Activated CD4-positive, alpha-beta T cell treated with anti-CD3 and anti-CD28 coated beads, Interleukin-2, Interleukin-6, amounts not matched to agents 100 ng/mL and 50 ng/mL, durations not matched to agents 16 hours and 8 hours (primary cell): ENCODE measurements at places on chromosomes 2 and 18.

DNA sequence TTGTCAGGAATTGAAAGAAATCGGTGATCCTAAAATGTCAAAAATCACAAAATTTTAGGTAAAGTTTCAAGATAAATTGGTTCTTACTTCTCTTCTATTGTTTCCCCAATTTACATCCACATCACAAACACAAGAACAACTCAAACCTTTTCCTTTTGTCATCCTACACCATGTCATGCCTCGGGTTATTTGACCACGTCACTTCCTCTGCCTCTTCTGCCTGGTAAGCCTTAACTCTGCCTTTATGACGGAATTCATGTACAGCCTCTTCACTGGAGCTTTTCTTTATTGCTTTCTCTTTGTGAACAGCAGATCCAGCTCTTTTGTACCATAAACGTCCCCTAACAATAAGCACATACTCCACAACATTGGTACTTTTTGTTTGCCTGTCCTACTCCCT is 258.0 kb downstream of the DPP10 start:
- no peak for DNase-seq

GRCh38 chr2:198917926-198918720 is 539.6 kb downstream of the SATB2 start:
- DNase-seq = no peak

DNA sequence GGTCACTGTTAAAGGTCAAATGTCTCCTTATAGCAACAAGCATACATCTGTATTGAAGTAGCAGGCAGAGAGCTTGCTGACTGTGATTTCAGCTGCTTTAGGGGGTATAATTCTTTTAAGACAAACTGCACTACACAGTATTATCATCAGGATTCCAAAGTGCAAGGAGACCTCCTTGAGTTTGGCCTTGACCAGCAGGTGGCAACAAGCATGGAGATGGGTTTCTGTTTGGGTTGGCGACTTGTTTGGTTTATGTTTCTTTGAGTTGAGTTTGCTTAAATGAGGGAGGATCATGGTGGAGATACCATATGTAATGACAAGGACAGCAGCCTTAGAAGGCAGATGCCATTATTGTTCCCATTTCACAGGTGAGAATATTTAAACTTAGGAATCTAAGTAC is 681.0 kb upstream of the ID2 start:
- no peak for DNase-seq

DNA sequence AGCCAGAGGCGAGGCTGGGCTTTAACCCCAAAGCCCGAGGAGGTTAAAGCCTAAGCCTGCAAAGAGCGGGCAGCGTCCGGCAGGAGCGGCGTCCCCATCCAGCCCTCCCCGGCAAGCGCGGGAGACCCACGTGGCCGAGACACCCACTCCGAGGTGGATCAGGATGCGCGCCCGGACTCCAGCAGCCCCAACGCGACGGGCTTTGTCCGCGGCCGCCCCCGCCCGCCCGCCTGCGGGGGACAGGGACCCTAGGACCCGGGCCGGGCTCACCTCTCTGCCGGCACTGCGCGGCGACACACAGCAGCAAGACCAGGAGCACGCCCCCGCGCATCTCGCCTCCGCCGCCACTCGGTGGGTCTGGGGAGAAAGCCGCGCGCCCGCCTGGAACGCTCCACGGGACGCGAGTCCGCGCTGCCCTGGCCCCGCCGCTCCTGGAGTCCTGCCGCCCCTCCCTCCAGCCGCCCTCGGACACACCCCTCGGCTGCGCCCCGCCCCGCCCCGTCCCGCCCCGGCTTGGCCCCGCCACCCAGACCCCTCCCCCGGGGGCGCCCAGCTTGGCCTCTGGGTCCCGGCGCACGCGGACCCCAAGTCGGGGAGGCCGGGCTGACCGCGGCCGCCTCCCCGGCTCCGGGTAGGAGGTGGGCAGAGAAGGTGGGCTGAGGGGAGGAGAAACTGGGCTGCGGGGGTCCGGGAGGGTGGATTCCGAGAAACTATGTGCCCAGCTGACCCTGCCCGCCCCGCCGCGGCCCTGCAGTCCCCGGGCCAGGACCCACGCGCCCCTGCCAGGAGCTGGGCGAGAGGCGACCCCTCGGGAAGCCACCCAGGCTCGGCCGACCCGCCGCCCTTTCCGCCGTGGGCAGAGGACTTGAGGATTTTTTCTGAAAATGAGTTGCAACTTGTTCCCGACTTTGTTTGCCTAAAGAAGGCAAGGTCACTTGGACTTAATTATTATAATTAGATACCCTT is at the start of gene LAMA1:
Gene LAMA1, minus strand, starts transcription at position 408 of the 966 bp plus-strand sequence. Its CDS starts 77 bp downstream, at position 331.
- DNase-seq = no peak

DNA sequence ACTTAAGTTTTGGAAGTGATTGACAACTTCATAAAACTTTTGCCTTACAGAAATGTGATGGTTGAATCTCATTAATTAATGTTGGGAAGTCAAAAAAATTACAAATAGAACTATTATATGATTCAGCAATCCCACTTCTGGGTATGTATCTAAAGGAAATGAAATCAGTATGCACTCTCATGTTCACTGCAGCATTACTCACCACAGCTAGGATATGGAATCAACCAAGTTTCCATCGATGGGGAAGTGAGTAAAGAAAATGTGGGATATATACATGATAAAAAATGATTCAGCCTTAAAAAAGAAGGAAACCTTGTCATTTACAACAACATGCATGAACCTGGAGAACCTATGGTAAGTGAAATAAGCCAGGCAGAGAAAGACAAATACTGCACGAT is 112.4 kb upstream of the WDR75 start:
- DNase-seq = no peak

DNA sequence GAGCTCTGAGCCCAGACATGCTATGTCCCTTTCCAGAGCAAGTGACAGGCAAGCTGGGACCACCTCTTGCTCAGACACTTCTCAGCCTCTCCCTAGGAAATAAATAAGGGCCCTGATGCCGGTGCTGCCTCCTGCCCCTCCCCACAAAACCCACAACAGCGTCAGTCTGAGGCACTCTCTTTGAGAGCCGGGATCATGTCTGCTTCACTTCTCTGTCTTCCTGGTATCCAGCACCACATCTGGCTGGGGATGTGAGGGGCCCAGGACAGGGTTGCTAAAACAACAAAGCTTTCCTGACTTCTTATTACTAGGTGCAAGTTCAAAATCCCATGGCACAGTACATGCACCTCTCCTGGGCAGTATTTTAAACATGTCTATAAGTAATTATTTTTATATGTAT is 103.9 kb upstream of the GLI2 start:
- no peak for DNase-seq

GRCh38 chr2:188068093-188068492 is 223.6 kb upstream of the GULP1 start:
- no peak for DNase-seq

DNA sequence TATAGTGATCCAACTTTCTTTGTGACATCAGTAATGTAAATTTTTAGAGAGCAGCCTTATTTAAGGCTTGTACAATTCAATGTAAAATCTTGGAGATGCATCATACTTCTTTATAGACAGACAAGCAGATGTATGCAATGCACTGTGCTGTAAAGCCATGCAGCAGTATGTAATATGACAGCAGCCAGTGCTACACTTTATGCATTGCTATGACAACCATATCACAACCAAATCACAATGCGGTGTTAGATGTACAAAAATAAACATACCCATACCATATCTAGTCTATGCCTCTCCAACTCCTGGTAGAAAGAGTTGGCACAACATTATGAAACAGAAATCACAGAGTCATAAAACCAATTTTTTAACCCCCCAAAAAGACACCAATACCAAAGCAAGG is 110.3 kb upstream of the WDSUB1 start:
- no peak for DNase-seq

DNA sequence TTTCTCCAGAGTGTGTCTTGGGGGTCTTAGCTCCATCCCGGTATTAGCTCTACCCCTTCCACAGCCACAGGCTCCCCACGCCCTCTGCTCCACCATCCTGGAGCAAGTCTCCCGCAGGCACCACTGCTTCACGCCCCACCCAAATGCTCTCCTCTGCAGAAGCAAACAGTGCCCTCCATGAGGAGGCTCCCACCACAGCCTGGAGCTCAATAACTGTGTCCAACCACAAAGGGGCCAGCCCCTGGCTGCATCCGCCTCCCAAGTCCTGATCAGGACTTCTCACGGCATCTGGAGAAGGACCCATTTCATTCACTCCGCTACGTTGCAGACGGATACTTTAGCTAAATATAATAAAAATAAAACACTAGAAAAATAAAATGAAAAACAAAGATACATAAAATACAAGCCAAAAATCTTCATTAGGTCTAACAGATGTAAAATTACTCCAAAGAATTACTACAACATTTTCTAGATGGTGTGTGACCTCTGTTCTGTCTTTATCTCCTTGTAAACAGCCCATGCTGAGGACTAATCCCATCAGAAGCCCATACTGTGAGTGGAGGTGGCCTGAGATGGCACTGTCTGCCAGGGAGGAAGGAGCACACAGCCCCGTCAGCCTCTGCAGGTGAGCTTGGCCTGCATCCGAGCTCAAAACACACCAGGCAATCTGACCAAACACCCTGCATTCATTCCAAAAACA is 210.8 kb upstream of the RAB6C start:
- DNase-seq = no peak

- peak; percentile 44 for DNase-seq
Measured at GRCh38 chr18:8367217-8367988, 241.8 kb upstream of the RAB12 start.

DNA sequence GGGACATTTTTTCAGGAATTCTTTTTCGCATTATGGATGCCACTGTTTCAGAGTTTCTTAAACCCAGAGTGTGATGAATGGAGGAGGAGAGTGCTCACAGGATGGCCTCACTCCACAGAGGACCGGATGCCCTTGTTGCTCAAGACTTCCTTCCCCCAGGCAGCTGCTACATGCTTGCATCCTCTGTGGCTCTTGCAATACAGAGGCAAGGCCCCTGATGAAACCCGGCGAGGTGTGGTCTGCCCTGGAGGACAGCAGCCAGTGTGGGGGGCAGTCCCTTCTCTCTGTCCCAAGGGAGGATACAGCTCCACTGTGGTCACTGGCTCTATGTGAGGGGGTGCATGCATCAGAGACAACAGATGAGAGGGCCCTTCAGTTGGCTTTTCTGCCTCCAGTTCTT is 109.6 kb downstream of the SH3RF3 start:
- peak; percentile 57 for DNase-seq

DNA sequence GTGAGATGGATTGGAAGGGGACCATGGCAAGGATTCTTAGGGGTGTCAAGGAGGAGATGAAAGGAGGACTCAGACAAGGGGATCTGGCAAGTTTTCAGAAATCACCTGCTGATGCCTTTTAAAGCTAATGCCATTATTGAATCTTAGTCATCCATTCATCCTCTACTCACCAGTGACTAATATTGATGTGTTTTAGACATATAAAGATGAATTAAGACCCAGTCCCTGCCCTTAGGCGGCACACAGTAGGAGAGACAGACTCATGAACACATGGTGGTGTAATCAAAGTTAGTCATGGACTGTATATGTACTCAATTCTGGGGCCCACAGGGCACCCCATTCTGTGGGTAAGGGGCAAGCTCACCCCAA is 56.5 kb upstream of the ATL2 start:
- DNase-seq = no peak

DNA sequence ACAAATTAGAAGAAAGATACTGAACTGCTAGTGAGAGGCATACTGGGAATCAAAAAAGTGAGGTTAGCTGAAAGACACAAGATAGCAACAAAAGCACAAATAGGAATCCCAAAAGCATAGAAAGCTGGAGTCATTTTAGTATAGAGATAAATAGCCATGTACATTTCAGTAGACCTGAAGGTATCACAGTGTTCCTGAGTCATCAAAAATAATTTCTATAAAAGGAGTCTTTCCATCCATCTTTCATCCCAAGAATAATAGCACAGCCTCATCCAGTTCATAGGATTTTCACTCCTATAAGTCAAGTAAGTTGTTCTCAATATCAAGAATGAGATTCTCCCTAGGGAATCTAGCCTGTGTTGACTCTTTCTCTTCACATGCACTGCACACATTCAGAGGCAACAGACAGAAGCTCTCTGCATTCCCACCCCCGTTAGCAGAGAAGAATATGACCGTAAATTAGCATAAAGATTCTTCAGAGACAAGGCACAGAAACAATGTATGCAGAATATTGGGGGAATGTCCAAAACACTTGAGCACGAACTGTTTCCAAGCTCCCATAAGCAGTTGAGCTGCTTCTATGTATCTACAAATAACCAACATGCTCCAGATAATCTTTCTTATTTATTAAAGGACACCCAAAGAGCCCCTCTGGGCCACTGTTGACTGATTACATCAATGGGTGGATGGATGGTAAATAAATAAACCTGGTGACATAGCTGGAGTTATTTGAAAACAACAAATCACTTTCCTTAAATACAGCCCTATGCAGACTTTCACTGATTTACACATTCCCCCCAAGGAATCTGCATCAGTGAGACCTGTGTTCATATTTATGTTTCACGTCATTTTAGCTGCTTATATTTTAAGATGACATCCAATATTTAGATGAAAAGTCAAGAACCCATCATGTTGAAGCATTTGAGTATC is 174.5 kb upstream of the PKDCC start:
- DNase-seq = no peak

- DNase-seq = no peak
Measured at GRCh38 chr2:57372237-57372984, 674.2 kb upstream of the VRK2 start.

DNA sequence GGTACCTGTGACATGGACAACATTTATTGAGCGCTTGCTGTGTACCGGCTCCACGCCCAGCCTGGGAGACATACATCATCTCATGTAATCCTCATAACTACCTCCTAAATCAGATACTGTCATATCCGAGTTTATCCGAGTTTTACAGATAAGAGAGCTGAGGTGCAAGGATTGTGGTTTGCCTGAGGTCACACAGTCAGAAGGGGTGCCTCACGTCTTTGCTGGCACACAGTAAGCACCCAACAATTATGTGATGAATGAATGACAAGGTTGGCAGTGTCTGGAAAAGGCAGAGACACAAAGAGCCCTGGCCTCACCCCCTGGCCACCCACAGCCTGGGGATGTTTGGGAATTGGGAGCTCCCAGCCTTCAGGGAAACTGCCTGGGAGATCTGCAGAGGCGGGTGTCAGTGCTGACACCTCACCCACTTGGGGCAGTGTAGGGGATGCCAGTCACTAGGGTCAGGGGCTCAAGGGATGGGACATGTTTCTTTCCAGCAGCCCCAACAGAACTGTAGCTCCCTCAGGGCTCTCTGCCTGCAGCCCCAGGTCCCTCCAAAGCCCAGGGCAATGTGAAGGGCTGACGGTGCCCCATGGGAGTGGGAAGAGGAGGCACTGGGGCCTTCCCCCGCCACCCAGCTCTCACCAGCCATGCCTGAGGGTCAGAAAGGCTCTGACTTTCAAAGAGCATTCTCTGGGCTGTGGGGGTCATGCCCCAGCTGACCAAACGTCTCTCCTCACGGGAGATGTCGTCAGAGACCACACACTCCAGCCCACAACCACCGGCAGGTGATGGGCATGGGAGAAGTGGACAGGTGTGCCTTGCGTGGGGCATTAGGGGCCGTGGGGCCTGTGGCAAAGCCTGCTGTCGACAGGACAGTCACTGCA is 157.5 kb downstream of the ZFP36L2 start:
- no peak for DNase-seq

DNA sequence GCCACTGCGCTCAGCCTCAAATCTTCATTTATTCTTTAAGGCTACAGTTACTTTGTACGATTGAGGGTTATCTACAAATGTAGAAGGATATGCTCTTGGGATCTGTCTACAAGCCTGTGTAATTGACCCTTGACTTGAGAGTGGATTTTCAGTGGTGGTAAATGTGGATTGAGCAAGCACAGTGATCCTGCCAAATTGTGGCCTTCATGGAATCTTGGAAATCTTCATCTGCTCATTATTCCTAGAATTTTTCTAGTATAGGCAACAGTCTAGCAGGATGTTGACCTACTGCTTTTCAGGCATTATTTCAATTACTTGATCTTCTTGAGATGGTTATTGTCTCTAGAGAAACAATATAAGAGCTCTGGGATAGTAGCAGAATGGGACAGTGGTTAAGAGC is 226.1 kb upstream of the REV1 start:
- DNase-seq = no peak
